T follicular helper cell (primary cell): ENCODE measurements at places on chromosomes 5 and 9.

- no peak for DNase-seq
Observed at GRCh38 chr9:72882117-72882775, 70.6 kb downstream of the ALDH1A1 start.

- DNase-seq, result no peak
Observed at GRCh38 chr5:172185096-172185461, 2.9 kb downstream of the STK10 start.

- no peak for DNase-seq
Observed at GRCh38 chr9:135592625-135593024, 31.1 kb downstream of the PAEP start.

DNA sequence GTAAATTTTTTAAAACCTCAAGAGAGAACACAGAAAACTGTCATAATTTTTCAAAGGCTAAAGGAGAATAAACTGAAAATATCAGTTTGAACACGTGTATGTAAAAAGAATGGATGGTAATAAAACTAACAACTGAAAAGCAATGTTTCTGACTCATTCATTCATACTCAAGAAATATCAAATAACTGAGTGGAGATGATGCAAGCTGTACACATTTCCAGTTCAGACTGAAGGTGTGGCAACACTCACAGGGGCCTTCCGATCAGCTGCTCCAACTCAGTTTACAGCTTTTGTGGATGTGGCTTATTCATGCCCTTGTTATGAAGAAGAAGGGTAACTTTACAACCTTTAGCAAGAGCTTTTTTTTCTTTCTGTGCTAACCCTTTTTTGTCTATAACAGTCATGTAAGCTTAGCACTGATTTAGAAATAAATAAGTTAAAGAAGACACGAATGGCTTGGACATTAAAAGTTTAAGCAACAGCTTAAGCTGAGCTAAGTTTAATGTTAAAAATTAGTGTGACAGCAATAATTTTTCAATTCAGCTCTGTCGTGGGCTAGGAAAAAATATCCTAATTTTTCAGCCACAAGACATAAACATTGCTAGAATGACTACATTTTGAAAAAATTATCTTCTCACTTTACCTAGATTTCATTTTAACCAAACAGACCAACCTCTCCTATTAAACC lies 453.5 kb downstream of the RAB3C start:
- DNase-seq, result peak; percentile 6

DNA sequence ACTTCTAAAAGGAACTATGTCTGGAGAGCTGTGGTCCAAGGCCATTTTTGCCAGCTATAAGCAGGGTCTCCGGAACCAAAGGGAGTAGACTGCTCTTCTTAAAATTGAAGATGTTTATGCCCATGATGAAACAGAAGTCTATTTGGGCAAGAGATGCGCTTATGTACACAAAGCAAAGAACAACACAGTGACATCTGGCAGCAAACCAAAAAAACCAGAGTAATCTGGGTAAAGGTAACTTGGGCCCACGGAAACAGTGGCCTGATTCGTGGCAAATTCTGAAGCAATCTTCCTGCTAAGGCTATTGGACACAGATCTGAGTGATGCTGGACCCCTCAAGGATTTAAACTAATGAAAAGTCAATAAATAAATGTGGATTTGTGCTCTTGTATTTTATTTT lies 29.7 kb upstream of the GLDC start:
- no peak for DNase-seq

- DNase-seq, result no peak
Observed at GRCh38 chr5:10556289-10556807, 7.5 kb upstream of the ANKRD33B start.

DNA sequence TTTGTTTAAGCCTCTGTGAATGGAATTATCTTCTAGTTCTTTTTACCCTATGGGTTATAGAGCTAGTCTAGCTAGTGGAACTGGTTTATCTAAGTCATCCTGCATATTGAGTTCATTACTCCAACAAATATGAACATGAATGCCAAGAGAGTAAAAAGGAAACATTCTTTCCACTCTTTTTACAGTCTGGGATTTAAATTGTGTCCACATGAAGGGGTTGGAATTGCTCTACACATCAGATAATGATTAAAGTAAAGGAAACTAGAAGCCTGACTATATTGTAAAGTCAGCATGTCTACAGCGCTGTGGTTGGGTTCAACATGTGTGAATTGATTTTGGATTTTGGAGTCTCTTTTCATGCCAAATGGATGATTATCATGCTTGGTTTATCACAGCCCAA lies 173.1 kb downstream of the CCDC171 start:
- DNase-seq, result no peak

DNA sequence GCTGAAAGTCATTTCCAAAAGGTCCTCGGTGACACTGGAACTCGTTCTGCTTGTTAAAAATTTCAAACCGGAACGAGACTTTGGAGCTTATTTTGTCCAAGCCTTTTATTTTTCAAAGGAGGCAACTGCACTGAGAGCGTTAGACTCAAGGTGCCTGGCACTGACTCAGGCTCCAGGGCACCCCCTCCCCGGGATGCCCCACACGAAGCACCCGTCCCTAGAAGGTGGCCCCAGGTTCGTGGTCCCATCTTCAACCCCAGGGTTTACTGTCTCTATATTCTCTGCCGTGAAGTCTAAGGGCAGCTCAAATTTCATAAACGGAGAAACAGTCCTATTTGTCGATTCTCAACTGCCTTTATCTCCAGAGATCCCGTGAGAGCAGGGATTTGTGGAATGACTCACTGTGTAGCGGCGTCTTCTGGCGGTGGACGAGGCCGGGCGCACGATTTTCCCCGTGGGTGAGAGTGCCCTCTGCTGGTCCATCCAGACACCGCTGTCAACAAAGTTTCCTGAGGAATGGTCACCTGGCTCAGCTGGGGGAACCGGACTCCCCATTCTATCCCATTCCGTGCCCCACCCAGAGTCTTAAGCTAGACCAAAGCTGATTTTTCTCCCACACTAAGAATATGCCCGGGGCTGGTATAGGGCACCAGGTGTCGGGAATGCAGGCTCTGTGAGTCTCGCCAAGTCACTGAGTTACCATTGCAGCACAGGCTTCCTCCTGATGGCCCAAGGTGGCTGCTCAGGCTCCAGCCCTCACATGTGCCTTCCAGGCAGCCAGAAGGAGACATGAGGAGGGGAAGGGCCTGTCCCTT lies 27.1 kb upstream of the SLC6A19 start:
- DNase-seq, result no peak

- no peak for DNase-seq
Observed at GRCh38 chr9:114631166-114631565, 20.1 kb downstream of the TMEM268 start.

- DNase-seq, result no peak
Observed at GRCh38 chr5:146675636-146676035, 159.6 kb upstream of the GPR151 start.

GRCh38 chr5:180160789-180161188 lies 48.2 kb downstream of the RASGEF1C start:
- no peak for DNase-seq

DNA sequence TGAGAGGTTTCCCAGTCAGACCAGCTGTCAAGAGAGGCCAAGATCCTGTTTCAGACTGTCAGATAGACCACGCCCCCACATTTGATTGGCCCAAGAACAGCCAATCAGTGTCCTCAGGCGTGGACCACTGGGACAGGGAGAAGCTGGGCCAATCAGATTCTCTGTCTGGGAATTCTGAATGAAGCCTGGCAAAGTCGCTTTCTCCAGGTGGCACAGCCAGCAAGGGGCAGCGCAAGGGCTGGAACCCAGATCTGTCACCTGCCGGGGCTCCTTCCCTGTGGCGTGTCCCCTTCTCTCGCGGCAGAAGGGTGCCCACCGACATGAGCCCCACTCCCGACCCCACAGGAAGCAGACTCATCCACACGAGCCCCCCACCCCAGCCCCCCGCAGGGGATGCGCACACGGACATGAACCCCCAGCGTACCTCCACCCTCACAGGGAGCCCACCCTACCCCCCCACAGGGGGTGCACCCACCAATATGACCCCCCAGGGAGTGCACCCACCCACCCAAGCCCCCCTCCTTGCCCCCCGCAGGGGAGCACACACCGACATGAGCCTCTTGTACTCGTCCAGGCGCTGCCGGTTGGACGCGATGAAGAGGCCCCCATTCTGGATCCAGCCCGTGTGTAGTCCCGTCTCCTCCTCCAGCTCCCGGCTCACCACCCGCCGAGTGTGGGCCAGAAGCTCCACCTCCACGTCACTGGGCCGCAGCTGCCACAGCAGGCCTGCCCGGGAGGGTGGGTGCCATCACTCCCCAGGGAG lies 6.1 kb downstream of the SARDH start:
- no peak for DNase-seq

- DNase-seq, result no peak
Observed at GRCh38 chr5:675111-675870, 17.9 kb downstream of the TPPP start.

DNA sequence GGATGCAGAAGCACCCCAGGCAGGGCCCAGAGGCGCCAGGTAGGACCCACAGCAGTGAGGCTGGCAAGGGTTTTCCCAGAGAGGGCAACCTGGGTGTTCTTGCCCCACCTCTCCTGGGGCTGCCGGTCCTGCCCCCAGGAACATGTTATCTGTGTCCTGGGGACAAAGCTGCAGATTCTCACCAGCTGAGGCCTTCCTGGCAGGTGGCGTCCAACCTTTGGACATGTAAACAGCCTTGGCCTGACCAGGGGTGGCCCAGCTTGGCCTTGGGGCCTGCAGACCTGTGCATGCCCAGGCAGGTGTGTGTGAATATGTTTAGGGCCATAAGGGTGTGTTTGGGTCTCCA lies 101.8 kb upstream of the LARP1 start:
- DNase-seq, result no peak

DNA sequence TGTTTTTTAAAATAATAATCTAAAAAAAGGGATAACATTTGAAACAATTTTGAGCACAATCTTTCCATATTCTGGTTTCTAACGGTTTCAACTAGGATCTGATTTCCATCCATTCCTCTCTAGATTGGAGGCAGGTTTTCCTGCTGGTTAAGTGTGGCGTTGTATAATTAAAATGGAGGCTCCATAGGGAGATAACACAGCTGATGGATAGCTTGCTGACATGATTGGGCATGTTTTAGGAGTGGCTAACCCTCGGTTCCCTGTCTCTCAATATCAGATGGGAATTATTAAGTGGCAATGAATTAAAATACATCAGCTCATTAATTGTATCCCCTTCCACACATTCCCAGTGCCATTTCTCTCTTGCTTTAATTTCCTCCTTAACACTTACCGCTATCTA lies 209.0 kb downstream of the ALDH1A1 start:
- no peak for DNase-seq

- DNase-seq, result no peak
Observed at GRCh38 chr9:20479419-20480155, 142.7 kb downstream of the MLLT3 start.

GRCh38 chr9:134440636-134441226 lies 114.5 kb downstream of the RXRA start:
- no peak for DNase-seq

DNA sequence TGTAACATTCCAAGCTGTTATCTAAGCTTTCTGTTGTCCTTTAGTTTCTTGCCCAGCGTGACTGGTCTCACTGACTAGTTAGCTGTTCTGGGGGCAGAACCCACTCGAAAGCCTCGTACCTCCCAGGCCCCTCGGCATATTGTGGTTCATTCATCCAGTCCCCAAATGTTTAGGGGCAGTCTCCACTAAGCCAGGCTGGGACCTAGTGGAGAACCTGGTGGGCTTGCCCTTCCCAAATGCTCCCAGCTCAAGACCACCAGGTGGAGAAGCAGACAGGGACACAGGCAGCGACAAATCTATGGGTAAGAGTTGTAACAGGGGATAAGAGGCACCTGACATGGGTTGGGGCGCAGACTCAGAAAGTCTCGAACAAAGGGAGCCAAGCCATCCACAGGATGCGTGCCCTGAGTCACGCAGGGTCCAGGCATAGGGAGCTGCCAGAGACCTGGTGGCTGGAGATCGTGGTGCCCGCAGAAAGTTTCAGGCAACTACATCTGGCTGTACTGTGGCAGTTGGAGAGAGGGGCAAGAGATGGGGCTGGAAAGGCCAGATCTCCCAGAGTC lies 851 bp upstream of the EEIG1 start:
- DNase-seq, result no peak

- DNase-seq, result no peak
Observed at GRCh38 chr5:165999693-166000320, 2291.6 kb upstream of the WWC1 start.

- peak; percentile 10 for DNase-seq
Observed at GRCh38 chr9:20209391-20210340, 412.6 kb downstream of the MLLT3 start.

GRCh38 chr5:31854181-31855133 lies 215.5 kb downstream of the PDZD2 start:
- no peak for DNase-seq

GRCh38 chr5:103307470-103307869 lies 48.9 kb downstream of the MACIR start:
- no peak for DNase-seq

DNA sequence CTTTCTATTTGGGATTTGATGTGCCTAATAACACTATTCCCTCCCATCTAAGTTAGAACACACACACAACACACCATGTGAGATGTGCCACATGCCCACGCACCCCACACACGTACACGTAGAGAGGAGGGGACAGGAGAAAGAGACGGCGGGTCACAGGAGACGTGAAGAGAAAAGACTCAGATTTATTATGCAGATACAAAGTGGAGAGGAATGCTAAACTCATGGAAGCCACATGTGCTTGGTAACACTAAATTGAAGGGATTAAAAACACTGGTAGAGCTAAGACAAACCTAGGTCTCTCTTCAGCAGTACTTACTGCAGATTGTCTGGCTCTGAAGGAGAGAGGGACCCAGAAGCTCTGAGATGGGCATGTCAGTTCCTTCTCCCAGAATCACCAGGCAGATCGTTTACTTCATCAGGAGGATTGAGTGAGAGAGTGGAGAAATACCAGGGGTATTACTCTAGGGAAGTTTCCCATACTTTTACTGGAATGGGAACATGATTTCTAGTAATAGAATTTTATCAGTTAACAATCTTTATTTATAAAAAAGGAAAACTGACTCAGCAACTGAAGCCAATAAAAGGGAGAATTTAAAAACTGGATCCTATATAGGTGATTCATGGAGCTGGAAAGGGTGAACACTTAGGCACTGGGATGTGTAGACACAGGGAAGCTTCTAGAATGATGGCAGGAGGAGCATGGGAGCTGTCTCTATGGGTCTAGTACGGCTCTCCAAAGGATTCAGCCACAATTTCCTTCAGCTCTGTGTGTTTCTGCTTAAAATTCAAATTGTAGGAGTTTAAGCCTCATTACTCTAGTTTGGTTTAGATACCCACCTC lies 139.4 kb downstream of the MACIR start:
- DNase-seq, result no peak

DNA sequence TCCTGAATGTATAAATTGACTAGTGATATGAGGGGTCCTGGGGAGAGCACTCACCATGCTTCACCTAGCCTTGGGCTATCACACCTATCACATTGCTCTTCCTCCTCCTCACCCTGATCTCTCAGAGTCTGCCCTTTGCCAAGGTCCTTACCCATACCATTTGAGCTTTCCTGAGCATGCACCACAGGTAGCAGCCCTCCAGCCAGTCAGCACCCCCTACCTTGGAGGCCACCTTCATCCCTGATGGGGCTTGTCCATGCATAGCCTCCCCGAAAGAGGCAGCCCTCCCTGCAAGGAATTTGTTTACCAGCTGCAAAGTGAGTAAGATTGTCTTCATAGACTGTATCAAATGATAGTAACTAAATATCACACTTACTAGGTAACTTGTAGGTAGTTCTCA lies 83.1 kb downstream of the ALDH7A1 start:
- DNase-seq, result no peak
